ENCODE measurements at places on chromosomes 1 and 21.

DNA sequence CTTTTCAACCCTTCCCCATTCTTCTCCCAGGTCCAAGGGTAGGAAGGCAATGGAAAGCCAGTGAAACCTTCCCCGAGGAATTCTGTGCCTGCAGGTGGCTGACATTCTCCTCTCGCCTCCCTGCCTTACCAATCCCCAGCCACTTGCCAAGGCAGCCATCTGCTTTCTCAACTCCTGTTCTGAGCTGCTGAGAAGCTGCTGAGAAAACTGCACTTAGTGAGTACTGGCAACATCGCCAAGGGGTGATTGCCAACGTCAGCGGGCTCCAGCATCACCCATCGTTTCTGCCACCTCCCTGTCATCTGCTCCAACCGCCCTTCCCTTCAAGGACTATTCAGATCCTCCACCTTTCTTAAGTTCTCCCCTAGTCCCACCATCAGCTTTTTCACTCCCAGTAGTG lies 106.0 kb downstream of the PTPRU start:
- no peak for DNase-seq

- DNase-seq = no peak
These were observed 49.1 kb upstream of the SERBP1 start for GRCh38 chr1:67479146-67479891.

DNA sequence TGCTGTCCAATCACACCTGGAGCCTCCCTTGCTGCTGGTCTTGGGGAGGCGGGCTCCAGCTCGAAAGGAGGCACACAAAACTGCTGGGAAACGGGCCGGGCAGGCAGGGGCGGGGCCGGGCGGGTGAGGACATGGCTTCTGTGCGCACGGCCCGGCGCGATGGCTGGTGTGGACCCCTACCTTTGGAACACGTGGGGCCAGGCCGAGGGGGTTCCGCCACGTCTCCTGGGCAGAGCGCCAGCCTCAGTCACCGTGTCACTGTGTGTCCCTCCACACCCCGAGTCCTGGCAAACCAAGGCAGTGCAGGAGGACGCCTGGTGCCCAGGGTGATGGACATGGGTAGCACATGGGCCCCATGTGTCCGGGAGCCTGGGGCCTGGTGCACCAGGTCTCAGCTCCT lies 42.0 kb upstream of the ADARB1 start:
- DNase-seq = no peak

DNA sequence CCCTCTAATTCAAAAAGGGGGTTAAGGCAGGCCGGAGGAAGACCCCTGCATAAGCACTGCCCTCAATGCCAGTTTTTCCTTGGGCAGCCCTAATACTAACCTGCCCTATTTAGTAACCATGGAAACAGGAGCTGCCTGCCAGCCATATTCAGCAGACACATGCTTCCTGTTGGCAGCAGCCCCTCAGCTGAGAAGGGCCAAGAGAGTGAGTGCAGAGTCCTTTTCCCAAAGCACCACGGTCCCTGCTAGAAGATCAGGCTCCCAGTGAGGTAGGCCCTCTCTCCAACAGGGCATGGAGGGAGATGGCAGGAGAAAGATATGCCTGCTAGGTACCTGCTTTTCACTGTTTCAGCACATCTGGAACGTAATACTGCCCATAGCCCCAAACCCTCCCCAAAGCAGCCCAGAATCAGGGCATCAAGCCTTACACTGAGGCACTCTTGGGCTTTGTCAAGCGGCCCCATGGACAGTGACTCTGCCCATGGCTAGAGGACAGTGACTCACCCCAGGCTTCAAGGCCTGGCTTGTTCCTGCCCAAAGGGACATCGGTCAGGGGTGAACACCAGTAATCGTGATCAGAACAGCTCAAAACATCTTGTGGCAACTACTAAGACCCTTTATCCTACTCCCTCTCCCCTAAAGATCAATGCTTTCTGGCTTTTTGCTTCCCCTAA lies 64.5 kb downstream of the BCAR3 start:
- no peak for DNase-seq

- no peak for DNase-seq
These were observed 32.5 kb upstream of the IRF2BP2 start for GRCh38 chr1:234642428-234642827.

Measured in stimulated activated naive CD4-positive, alpha-beta T cell treated with Interleukin-2 at 50 U/mL for 16 hours (primary cell).